ENCODE measurements at places on chromosomes 7 and 10. TPM values are rescaled to one million over a fixed set of nuclear protein-coding genes. Genes with fewer than 3 reads are reported as not detected.

- DNase-seq = no peak
- H3K4me1 ChIP-seq = no peaks in the 10 kb centered on the region
- H3K36me3 ChIP-seq = no peaks in the 10 kb centered on the region
- no peak overlapping the region for H3K4me3 ChIP-seq
Observed at GRCh38 chr7:148584154-148584827, 6.3 kb upstream of the C7orf33 start.

DNA sequence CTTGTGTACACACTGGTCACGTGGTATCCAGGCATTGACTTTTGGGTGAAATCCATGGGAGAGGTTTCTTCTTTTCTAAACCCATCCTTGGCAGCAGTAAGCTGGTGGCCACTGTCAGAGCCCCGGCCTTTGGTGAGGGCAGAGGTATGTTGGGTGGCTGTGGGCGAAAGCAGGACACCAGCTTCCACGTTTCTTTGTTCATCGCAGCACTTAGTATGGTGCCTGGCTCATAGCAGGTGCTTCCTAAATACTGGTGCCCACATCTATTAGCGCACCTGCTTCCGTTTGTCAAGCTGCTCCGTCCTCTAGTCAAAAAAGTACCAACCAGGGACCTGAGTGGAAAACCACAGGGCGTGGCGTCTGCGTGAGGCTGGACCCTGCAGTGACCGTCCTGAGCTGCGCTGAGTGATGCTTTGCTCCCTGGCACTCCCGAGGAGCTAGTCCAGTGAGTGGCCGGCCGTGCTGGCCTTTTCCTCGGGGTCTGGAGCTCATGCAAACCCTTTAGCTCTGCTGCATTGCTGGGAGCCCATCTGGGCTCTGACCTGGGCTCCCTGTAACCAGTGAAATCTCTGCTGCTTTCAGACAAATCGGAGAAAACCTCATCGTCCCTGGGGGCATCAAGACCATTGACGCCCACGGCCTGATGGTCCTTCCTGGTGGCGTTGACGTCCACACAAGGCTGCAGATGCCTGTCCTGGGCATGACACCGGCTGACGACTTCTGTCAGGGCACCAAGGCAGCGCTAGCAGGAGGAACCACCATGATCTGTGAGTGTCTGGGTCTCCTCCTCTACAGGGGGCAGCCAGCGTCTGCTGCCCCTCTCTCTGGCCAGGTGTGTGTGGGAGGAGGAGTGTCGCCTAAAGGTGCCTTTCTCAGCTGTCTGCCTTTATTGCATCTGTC lies 5.6 kb downstream of the DPYSL4 start:
- H3K27me3 ChIP-seq = no peaks in the 10 kb centered on the region
- DNase-seq = no peak
- no peaks in the 10 kb centered on the region for H3K36me3 ChIP-seq
- H3K4me1 ChIP-seq = no peaks in the 10 kb centered on the region
- H3K4me3 ChIP-seq = no peak overlapping the region

DNA sequence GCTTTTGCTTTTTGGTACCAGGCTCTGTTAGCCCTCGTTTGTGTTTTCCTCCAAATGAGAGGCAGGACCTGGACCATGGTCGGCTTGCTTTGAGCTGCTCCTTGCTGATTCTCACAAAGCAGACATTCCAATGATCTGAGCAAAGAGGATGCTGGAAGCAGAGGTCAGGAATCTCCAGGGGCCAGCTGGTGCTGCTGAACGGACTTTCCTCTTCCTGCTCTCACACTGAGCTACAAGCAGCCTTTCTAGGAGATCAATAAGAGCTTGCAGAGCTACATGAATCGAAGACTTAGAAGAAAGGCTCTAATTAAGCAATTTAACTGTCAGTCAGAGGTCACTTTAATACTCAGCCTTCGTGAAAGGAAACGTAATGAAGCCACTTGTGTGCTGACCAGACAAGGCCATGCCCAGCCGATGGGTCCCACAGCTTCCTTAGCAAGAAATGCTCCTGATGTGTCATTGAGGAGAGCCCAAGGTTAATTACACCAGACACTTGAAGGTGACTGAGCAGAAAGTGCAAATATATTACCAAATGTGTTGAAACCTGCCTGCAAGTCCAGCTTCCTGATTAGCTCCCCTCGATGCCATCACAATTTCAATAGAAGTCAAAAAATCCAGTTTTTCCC lies 151.3 kb upstream of the RSU1 start:
- H3K4me1 ChIP-seq = no peaks in the 10 kb centered on the region
- no peak for DNase-seq
- no peak overlapping the region for H3K27ac ChIP-seq
- no peaks in the 10 kb centered on the region for H3K36me3 ChIP-seq
- no peaks in the 10 kb centered on the region for H3K27me3 ChIP-seq

GRCh38 chr7:151813997-151814396 lies 62.9 kb downstream of the PRKAG2 start:
- no peaks in the 10 kb centered on the region for H3K36me3 ChIP-seq
- H3K27ac ChIP-seq = no peak overlapping the region
- no peak for DNase-seq
- no peak overlapping the region for H3K4me3 ChIP-seq

GRCh38 chr7:22675421-22675820 lies 51.6 kb upstream of the IL6 start:
- no peak for DNase-seq
- H3K4me3 ChIP-seq = no peak overlapping the region
- no peaks in the 10 kb centered on the region for H3K36me3 ChIP-seq

UNCX gene
- not detected for total RNA-seq

DNA sequence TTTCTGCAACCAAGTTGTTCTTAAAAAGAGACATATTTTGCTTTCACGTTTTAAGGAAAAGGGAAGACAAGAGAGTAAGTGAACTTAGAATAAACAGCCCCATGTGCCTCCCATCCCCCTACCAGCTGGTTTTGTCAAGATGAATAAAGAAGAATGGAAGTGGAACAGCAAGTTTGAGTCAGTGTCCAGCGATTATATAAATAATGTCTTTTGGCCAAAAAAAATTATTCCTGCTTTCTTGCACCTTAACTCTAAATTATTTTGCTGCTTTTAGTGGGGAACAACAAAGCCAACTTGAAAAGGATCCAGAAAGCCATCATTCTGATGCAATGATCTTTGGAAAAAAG lies 82.4 kb upstream of the TRIL start:
- no peaks in the 10 kb centered on the region for H3K4me1 ChIP-seq
- H3K36me3 ChIP-seq = no peaks in the 10 kb centered on the region
- no peak for DNase-seq
- no peaks in the 10 kb centered on the region for H3K27me3 ChIP-seq
- H3K4me3 ChIP-seq = no peak overlapping the region

DNA sequence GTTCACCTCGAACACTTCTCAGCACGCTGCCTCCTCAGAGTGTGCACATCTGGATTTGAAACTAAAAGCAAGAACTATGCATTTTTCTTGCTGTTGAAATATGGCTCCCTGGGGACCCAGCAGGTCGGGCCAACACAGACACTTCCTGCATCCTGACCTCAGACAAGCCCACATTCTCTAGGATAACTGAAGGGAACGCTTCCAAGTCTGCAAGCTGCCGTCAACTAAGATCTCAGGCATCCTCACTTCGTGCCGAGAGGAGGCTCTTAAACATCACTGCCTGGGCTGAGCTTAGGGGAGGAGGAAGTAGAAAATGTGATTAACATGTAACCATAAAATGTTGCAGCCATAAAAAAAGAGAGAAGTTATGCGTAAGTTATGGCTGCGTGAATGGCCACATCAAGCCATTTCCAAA lies 65.5 kb downstream of the PYROXD2 start:
- no peak overlapping the region for H3K4me3 ChIP-seq
- H3K4me1 ChIP-seq = no peaks in the 10 kb centered on the region
- no peak overlapping the region for H3K27ac ChIP-seq
- no peaks in the 10 kb centered on the region for H3K27me3 ChIP-seq

GRCh38 chr10:75403144-75403938 lies 1.8 kb upstream of the ZNF503 start:
- H3K36me3 ChIP-seq = no peaks in the 10 kb centered on the region
- no peak overlapping the region for H3K4me3 ChIP-seq
- H3K27me3 ChIP-seq = no peaks in the 10 kb centered on the region
- no peak for DNase-seq
- peaks cover 6% of the 10 kb centered on the region for H3K4me1 ChIP-seq

DNA sequence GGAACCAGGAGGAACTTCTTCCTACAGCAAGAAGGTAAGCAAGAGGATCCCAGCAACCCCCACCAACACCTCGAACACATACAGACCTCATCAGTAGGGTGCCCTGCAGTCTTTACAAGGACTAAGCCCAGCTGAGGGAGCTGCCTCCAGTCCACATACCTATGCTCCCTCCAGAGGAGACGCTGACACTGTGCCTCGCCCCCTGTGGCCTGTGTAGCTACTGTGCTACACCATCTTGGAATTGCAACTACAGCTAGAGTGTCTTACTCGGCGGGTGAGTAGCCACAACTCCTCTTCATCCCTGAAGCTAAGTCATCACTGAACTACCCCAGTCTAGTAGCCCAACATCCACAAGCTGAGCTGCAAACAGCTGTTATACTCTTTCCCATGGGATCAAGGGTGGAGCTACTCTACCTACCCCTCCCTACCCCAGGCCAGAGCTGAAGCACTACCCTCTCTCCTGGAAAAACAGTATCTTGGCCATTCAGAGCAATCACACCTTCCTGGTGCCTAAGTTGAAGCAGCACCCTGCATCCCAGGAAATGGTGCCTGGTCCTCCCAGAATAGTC lies 42.2 kb upstream of the CAMK2B start:
- H3K4me1 ChIP-seq = no peaks in the 10 kb centered on the region
- DNase-seq = no peak
- no peaks in the 10 kb centered on the region for H3K36me3 ChIP-seq
- H3K4me3 ChIP-seq = no peak overlapping the region

PAPOLB gene
- total RNA-seq = not detected

GRCh38 chr10:13827076-13827797 lies 240.5 kb downstream of the PRPF18 start:
- H3K4me3 ChIP-seq = no peak overlapping the region
- H3K27ac ChIP-seq = no peak overlapping the region
- no peaks in the 10 kb centered on the region for H3K36me3 ChIP-seq

DNA sequence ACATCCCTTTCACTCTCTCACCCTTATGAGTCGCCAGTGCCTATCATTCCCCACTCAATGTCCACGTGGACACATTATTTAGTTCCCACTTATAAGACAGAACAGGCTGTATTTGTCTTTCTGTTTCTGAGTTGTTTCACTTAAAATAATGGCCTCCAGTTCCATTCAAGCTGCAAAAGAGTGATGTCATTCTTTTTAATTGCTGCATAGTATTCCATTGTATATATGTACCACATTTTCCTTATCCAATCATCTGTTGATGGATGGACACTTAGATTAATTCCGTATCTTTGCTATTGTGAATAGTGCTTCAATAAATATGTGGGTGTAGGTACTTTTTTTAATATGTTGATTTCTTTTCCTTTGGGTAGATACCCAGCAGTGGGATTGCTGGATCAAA lies 79.1 kb downstream of the ZNF365 start:
- no peak for DNase-seq
- no peak overlapping the region for H3K4me3 ChIP-seq
- no peaks in the 10 kb centered on the region for H3K36me3 ChIP-seq

- H3K4me3 ChIP-seq = no peak overlapping the region
- H3K4me1 ChIP-seq = no peaks in the 10 kb centered on the region
- no peaks in the 10 kb centered on the region for H3K36me3 ChIP-seq
- H3K27ac ChIP-seq = no peak overlapping the region
Observed at GRCh38 chr10:33422471-33423153, 88.1 kb upstream of the NRP1 start.

All from naive thymus-derived CD4-positive, alpha-beta T cell (primary cell).